ENCODE measurements at places on chromosomes 13 and 19.

DNA sequence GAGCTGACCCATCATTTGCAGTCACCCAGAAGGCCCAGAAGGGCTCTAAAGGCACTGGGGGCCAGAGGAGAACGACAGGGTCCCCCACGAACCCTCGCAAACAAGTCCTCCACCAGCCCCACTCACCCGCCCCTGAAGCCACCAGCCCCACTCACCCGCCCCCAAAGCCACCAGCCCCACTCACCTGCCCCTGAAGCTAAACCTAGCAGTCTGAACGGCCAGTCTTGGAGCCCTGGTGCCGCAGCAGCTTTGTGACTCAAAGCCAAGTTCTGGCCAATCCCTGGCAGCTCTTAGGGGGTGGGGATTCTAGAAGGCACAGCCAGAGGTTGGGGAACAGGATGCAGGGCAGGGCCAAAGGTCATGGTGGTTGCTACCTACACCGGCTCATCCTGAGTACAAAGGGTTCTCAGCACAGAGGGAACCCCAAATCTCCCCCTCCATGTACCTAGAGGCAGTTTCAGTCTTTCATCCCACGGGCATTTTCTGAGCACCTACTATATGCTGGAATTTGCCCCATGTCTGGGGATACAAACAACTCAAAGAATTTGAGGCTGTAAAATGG, at the start of gene IQCN:
Gene IQCN, minus strand, starts transcription at position 234 of the 562 bp plus-strand sequence. CDS start 4,974 bp downstream, outside the sequence.
- DNase-seq = no peak

- no peak for DNase-seq
Measured at GRCh38 chr19:51477344-51477743, 995 bp upstream of the CEACAM18 start.

- DNase-seq = no peak
Measured at GRCh38 chr19:5305163-5305562, 35.4 kb downstream of the PTPRS start.

DNA sequence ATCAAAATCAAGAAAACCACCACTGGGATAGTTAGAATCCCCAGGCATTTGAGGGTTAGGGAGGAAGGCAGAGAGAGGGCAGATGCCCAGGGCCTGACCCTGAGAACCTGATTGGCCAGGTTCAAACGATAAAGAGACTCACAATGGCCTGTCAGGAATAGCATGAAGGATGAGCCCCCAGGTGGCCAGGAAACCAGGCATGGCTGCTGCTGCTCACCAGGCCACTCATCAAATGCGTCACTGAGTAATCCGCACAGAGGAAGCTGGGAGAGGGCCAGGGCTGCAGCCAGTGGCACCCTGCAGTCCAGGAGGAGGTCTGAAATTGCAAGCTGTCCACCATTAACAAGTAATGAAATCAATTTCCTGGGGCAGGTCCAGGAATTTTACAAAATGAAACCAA, 111.3 kb downstream of the KATNAL1 start:
- DNase-seq = no peak

DNA sequence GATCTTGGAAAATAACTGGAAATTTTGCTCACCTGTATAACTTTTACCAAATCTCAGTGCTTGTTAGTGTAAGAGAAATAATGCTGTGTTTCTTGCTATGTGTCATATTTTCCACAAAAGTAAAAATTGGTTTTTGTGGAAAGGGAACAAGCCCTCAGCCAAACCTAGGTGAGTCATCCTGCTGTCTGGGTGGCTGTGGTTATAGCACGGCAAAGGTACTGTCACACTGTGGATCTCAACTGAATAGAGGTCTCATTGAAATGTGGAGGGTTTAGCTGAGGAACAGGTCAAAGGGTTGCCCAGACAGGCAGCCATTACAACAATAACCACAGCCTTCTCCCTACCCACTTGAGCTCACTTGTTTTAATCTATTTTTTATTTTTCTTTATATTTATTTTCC, 338.8 kb upstream of the DACH1 start:
- DNase-seq = no peak

DNA sequence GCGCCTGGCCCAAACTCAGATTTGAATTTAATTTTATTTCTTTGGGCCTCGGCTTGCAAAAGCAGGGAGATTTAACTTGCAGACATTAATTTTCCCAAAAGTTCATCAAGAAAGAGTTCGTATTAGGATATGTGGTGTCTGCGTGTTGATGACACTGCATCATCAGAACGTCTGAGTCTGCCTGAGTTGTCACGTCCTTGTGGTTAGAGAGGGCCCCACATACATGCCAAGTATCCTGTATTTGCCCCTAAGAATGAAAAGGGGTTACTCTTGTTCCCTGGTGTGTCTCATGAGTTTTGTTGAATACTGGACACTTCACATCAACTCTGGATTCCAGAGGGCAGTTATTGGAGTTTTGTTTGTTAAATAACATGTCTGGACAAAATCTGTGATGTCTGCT, 5.6 kb upstream of the TEX29 start:
- DNase-seq = no peak

GRCh38 chr19:49359851-49360820, 2.1 kb downstream of the TEAD2 start:
- no peak for DNase-seq

DNA sequence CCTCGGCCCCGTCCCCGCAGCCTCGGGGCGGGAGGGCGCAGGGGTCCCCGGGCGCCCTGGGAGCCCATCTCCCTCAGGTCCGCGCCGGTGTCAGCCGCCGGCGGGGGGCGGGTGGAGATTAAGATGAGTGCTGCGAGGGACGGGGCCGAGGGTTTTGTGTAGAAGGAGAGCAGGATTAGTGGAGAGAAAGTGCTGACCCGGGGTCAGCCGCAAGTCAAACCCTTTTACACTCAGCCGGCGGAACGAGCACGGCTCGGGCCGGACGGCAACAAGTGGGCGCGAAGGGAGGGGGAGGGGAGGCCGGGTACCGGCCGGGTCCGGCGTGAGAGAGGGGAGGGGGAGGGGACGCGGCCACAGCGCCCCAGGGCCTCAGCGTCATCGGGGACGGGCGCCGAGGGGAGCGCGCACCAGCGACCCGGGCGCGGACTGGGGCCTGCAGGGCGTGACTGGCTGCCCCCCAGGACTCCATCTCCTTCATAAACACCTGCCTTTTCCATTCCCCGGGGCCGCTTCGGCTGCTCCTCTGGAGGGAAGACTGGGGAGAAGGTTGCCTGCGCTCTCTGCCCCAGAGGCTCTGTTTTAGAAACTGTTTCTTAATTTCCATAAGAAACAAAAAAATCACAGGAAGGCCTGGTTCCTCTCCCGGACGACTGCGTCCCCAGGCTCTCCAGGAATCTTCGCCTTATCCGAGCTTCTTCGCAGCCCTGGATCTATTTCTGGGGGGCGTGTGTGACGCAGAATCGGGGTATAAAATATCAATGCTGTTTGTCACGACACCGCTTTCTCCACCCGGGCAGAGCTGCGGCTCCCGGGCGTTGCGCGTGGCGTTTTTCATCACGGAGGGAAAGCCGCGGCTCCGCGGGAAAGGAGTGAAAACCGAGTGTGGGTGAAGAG, 6.5 kb downstream of the SOX1 start:
- DNase-seq = peak; percentile 90

DNA sequence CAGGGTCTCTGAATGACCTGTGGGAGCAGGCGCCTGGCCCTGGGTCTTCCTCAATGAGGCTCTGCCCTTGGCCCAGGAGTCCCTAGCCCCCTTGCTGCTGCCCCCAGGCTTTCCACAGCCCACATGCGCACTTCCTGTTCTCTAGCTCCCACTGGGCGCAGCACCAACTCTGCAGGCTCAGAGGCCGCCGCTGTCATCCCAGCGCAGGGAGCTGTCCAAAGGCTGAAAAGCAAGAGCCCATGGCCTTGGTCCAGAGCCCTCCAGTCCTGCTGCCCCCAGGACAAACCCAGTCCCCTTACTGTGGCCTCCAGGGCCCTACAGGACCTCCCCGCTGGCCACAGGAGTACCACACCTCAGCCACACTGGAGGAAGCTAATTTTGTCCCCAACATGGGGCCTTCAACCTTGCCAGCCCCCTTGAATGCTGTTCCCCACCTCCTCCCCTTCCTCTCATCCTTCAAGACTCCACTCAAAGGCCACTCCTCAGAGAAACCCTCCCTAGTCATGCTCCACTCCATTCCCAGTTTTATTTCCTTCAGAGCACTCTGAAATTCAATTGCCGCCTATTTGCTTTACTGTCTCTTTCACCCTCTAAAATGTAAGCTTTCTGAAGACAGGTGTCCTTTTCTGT, 8.0 kb upstream of the POU2F2 start:
- DNase-seq = no peak

GRCh38 chr13:22461854-22462490, 718.8 kb upstream of the SGCG start:
- DNase-seq = no peak

- no peak for DNase-seq
Measured at GRCh38 chr13:65584126-65584525, 1646.0 kb downstream of the PCDH9 start.

DNA sequence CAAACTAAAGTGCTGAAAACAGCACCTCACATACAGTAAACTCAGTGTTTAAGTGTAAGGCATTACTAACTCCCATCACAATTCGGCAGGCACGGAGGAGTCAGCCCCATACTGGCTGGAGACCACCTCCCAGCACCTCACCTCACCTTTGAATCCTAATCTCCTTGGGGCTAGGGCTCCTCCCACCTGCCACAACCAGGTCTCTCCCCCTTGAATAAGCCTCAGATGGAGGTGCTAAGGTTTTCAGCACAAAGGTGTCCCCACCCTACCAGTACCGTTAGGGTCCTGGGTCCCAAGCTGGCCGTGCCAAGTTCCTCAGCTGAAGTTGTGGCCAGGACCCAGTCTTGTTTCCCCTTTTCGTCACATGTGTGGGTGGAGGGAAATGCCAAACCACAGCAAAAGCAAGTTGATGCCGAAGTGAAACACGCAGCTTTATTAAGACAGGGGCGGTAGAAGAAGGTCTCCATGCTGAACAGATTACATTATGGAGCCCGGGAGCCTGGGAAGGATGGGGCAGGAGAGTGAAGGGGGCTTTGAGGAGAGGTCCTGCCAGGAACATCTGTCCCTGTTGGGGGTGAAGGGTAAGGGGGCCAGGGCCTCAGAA, at the start of gene IGFLR1:
Gene IGFLR1, minus strand, starts transcription at position 332 of the 604 bp plus-strand sequence. CDS start 1,272 bp downstream, outside the sequence.
- DNase-seq = no peak

GRCh38 chr19:10812196-10812595, 23.8 kb downstream of the TMED1 start:
- DNase-seq = no peak

GRCh38 chr13:94280349-94280748, 199.1 kb downstream of the DCT start:
- no peak for DNase-seq

DNA sequence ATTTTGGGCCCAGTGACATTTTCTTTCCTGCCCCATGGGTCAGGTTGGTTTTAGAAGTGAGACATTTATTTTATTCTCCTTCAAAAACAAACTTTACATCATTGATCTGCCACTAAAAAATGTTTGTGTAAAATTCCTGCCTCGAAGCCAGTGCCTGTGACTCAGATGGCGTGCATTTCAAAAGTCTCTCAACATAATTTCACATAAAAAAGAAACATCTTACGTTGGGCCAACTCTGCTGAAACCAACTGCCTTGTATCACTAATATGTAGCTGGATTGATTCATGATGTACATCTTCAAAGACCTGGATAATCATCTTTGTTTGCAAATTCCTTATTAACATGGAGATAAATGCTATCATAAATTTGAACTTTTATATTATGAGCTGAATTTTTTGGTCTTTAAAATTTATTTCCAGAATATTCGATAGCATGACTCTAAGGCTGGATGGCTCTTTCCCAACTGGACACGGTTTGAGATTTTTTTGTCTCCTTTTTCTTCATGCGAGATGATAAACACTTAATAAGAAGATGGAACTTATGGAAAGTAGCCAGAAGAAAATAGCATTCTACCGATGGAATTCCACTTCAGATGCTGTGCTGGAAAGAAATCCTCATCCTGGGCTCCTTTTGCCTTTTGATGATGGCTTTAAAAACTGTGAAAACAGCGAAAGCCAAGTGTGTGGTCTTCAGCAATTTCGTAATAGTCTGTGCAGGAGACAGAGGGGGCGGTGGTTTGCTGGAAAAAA, 420.5 kb downstream of the FGF9 start:
- no peak for DNase-seq

DNA sequence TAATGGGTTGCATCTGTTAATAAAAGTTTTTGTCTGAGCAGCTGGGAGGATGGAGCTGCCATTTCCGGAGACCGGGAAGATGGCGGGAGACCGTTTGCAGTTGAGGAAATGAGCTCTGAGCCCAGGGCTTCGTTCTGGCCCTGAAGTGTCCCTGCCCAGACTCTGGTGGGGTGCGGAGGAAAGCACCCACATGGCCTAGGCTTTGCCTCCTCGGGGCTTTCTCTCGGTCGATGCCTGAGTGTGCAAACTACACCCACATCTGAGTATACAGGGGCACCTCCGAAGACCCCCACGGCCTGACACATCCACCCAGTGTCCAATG, 15.6 kb upstream of the NANOS3 start:
- no peak for DNase-seq

DNA sequence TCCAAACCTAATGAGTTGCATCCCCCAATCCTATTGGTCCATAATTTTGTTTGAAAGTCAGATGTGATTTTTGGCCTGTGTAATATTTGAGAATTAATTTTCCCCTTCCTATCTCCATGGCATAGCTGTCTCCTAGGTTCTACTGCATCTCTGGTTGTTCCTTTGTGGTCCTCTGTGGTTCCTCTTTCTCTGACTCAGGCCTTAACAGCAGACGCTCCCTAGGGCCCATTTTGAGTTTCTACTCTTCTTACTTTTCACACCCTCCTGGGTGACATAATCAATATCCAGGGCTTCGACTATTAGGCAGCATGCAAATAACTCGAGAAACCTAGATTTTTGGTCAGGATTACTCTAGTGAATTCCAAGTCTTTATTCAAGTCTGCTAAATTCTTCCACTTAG, 160.7 kb downstream of the RFC3 start:
- DNase-seq = no peak

GRCh38 chr13:87052731-87053130, 618.4 kb upstream of the SLITRK5 start:
- no peak for DNase-seq

- no peak for DNase-seq
Measured at GRCh38 chr13:94122300-94122915, 357.1 kb downstream of the DCT start.

- no peak for DNase-seq
Measured at GRCh38 chr13:59665732-59666131, 498.0 kb downstream of the DIAPH3 start.

DNA sequence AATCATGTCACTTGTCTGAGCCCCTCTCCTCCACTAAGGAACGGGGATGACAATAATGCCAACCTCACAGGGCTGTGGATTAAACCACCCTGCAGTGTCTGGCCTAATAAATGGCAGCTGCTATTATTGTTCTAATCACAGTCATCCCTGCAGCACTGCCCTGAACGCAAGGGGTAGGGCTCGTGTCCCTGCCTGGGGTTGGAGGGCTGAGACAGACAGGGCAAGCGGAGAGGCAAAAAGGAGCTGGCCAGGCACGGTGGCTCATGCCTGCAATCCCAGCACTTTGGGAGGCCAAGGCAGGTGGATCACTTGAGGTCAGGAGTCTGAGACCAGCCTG, 10.2 kb upstream of the KPTN start:
- DNase-seq = no peak

- DNase-seq = peak; percentile 57
Measured at GRCh38 chr19:16825312-16826052, 3.7 kb upstream of the SIN3B start.

All from NCI-H1105 (cell line).